Activated CD4-positive, alpha-beta T cell treated with anti-CD3 and anti-CD28 coated beads, Interleukin-2, amount 10 ng/mL, durations not matched to agents 7 days and 5 days (primary cell): ENCODE measurements at places on chromosomes 11 and 22. TPM values are rescaled to one million over a fixed set of nuclear protein-coding genes. Genes with fewer than 3 reads are reported as not detected.

DNA sequence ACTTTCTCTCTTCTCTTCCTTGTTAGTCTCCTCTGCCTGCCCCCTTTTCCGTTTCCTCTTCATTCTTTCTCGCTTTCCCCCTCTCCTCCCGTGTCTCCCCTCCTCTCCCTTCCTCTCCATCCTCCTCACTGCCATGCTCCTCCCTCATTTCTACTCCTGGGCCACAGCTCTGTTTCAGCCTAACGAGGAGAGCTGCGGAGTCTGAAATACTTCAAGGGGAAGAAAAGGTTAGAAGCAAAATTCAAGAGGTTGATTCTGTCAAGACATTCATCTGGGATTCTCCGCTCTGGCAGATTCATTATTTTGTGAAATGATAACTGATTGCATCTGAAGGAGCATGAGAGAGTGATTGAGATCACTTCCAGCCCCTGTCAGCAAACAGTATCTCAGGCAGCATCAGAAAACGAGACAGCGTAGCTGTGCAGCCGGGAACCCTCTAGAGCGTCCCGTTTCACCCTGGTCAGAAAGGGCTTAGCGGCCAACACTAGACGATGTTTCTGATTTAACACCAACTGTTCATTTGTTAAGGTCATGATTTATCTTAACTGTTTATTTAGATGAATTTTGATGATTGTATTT lies 279.3 kb upstream of the B3GAT1 start:
- DNase-seq = no peak

- DNase-seq = no peak
Observed at GRCh38 chr11:64675450-64676260, 47.3 kb downstream of the NRXN2 start.

- DNase-seq = no peak
Observed at GRCh38 chr11:83521647-83522596, 235.8 kb upstream of the CCDC90B start.

DNA sequence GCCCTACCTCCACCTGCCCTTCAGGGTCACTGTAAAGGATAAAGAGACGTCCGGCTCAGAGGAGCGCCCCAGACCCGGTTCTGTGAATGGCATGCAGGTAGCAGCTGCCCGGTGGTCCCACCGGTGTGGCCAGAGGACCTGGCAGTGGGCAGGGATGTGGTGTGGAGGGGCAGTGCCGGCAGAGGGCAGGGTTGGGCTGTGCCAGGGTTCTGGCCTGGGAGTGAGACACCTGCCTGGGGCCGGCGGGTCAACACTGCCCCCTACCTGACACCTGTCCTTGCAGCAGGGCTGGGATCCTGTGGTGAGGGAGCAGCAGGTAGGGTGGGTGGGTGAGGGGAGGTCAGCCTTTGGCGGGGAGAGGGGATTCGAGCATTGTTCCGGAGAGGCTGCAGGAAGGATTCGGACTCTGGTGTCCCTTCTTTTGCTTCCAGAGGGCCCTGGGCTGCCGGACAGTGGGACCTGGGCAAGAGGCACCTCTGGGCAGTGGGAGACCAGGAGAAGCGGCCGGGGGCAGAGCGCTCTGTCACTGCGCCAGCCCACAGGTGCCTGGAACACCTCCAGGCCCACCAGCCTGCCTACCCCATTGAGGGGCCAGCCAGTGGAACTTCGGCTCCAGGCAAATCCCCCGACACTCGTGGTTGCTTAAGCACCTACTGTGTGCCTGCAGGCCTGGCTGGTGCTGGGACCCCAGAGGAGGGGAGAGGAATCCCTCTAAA lies 1.6 kb upstream of the PHLDA2 start:
- DNase-seq = peak; percentile 50

DNA sequence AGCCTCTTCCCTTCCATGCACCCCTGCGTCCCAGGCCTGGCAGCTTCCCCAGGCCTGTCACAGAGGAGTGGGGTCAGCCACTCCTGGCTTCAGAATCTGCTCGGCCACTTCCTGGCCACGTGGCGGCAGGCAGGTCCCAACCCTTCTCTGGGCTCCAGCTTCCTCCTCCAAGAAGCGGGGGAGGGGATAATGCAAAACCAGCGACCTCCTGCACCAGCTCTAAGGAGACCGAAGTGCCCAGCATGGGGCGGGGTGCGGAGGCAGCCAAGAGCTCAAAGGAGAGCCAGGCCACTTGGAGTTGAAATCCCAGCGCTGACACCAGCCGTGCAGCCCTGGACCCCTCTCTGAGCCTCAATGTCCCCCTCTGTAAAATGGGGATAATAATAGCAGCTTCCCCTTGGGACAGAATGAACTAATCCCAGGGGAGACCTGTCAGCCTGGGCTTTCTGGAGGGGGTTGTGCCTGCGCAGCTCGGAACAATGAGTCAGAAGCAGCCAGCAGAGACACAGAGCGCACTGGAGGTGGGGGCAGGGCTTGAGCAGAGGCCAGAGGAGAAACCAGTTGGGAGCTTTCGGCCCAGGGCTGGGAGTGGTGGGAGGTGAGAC lies 22.8 kb upstream of the PICK1 start:
- DNase-seq = no peak

DNA sequence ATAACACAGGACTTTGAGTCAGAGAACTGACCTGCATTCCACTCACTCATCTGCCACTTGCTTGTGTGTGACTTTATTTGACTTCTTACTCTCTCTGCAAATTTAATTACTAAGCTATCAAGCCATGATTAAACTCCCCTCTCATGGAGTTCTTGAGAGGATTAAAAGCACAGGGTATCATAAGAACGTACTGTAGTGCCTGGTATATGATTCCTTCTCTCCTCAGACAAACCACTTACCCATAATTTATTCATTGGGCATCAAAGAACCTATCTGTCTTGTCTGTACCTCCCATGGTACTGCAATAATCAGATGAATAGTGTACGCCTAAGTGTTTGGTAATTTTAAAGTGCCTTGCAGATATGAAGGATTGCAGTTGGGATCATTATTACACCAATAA lies 130.6 kb upstream of the UBASH3B start:
- DNase-seq = no peak

- DNase-seq = no peak
Observed at GRCh38 chr11:109383306-109383705, 38.7 kb upstream of the C11orf87 start.

The ABCC8 gene
- not detected for total RNA-seq

The TNNT3 gene
- 5.4 TPM for total RNA-seq

The PARVG gene
- total RNA-seq = 158 TPM
